PC-3 (cell line): ENCODE measurements at places on chromosomes 4 and X.

- no peak for DNase-seq
Measured at GRCh38 chr4:178470996-178471784, 1029.0 kb upstream of the AGA start.

DNA sequence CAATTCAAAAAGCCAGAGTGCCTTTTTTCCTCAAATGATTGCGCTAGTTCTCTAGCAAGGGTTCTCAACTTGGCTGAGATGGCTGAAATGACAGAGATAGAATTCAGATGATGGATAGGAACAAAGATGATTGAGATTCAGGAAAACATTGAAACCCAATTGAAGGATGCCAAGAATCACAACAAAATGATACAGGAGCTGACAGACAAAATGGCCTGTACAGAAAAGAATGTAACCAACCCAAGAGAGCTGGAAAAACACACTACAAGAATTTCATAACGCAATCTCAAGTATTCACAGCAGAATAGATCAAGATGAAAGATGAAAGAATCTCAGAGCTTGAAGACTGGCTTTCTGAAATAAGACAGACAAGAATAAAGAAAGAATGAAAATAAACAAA is 51.7 kb upstream of the MMAA start:
- no peak for DNase-seq

DNA sequence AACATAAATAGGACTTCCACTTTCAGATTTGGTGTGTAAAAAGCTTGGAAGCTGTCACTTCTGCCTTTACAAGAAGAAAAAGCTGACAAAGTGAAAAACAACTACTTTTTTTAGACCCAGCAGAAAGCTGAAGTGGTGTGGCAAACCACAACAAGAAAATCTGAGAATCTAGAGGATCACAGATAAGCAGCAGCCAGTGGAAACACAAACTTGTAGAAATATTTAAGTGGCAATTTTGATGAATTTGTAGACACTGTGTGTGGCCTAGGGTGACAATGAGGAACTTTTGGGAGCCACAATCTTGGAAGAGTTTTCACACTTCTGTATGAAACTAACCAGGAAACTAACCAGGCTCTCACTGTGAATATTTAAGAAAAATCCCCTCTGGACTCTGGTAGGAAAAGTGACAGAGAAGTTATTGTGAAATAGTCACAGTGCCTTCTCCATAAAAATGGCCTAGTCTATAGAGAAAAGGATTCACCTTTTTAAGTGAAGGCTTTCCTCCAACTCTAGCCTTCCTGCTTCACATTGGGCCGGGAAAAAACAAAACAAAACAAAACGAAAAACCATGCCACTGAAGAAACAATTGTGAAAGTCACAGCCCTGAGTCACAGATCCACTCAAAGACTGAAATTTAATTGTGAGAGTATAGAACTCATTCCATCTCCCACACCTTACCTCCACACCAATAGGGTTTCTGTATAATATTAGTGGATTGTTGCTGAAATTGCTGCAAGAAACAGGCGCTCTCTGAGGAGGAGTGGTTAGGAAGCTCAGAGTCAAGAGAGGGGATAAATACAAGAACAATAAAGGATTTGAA is 26.7 kb upstream of the GUCY1A1 start:
- DNase-seq = no peak

- peak; percentile 47 for DNase-seq
Measured at GRCh38 chr4:52657618-52658501, 1.2 kb downstream of the USP46 start.

GRCh38 chrX:68175562-68175961 is 257.7 kb downstream of the OPHN1 start:
- DNase-seq = peak; percentile 43

GRCh38 chr4:186755550-186756519 is 32.2 kb upstream of the FAT1 start:
- no peak for DNase-seq
